ENCODE measurements at places on chromosomes 13 and 19.

GRCh38 chr19:52923778-52924593 is 758 bp upstream of the ZNF888 start:
- no peak for DNase-seq

DNA sequence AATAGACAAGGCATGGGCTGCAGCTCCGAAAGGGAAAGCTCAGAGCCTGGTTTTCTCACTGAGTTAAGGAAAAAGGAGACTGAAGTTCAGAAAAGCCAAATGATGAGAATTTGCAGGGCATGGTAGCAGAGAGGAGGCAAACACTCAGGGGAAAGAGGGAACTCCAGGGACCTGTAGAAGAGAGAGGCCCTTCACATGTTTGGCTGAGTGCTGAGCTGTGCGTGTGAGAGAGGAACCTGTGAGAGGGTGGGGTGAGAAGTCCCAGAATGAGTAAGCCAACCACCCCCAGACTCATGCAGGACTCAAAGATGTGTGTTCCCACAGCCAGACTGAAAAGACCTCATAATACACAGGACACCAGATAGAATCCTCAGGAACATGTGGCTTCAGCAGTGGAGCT is 2.8 kb upstream of the CRYL1 start:
- DNase-seq = no peak

GRCh38 chr19:2207008-2207407 is 29.1 kb downstream of the PLEKHJ1 start:
- DNase-seq = no peak

DNA sequence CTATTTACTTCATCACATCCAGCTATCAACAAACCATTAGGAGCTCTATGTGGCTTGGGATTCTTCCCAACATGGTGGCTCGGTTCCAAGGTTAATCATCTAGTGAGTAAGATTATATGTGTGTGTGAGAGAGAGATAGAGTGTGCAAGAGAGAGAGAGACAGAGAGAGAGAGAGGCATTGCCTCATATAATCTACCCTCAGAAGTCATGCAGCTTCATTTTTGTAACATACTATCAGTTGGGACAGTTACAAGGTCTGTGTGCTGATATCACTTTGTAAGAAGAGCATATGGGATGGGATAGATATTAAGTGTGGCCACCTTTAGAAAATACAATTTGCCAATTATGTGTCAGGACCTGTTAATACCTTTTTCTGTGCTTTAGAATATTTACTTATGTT is 104.1 kb downstream of the NDFIP2 start:
- DNase-seq = no peak

DNA sequence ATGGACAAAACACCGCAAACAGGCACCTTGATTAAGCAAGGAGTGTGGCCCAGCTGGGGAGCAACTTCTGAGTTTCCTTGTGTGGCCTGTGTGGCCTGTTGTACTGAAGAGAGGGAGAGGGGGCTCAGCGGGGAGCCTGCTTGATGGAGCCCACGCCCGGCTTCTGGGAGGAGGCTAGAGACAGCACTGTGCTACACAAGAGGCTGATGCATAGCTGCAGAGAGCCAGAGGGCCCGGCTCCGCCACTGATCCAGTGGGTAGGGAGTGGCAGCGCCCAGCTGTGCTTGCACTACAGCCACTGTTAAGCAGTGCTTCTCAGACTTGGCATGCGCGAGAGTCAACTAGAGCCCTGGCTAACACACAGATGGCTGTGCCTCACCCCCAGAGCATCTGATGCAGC is 19.0 kb downstream of the LYL1 start:
- no peak for DNase-seq

GRCh38 chr19:21094347-21095025 is 12.5 kb downstream of the ZNF714 start:
- no peak for DNase-seq

DNA sequence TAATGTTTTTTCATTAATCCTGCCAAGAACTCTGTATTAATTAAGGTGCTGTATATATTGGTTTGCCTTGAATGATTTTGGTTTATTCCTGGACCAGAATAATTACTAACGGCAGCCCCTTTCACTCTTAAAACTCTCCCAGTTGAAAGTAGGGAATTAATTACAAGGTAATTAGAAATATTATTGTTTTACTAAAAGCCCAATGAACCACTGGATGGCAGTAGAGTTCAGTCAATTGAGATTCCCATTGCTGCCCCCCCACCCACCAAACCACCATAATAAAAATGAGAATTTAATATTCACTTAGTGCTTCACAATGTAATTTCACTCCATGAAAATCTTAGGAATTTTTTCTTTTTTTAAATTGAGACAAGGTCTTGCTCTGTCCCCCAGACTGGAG is 13.7 kb downstream of the WBP4 start:
- no peak for DNase-seq

DNA sequence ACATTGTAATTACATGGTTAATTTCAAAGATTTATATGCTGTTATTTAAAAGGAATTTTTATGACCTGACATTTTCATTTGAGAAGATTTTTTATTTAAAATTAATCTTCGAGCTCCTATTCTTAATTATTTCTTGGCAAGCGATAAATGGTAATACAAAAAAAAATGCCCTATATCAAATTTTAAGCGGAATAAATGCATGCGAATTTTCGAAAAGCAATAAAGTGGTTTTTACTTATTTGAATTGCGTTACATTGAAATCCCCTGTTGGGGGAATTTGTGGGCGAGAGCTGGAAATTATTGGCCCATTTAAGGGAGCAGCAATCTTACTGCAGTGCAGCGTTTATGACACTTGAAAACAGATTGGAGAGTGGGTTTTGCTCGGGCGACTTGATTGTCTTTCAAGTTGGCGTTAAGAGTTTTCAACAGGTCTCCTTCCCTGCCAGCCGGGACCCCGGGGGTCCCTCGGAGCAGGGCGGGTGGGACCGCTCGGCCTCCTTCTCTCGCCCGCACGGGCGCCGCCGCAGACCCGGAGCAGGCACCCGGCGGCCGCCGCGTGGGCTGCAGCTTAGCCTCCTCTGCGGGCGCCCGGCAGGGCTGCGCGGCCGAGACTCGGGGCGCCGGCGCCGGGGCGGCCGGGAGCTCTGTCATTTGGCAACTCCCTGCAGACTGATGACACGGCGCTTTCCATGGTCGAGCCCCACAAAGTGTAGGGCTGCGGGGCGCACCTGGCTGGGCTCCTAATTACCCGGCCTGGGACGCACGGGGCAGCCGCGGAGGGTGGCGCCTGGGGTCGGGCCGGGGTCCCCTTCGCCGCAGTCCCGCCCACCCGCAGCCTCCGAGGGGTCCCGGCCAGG is 255.1 kb upstream of the SOX21 start:
- no peak for DNase-seq

DNA sequence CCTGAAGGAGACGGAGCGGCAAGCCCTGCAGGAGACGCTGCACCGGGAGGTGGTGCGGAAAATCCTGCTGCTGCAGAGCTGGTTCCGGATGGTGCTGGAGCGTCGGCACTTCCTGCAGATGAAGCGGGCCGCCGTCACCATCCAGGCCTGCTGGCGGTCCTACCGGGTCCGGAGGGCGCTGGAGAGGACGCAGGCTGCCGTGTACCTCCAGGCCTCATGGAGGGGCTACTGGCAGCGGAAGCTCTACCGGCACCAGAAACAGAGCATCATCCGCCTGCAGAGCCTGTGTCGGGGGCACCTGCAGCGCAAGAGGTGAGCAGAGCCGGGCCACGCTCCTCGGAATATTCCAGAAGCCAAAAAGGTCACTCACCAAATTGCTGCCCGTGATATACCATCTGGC is 22.4 kb upstream of the USE1 start:
- no peak for DNase-seq

- DNase-seq = no peak
Measured at GRCh38 chr13:99129050-99129449, 71.6 kb upstream of the UBAC2 start.

Measured in H1 (cell line).